ENCODE measurements at places on chromosomes 2 and 18.

GRCh38 chr18:23282437-23282781 lies 147.1 kb downstream of the CABLES1 start:
- no peak for DNase-seq

GRCh38 chr2:7800031-7800430 lies 881.8 kb upstream of the ID2 start:
- DNase-seq = no peak

GRCh38 chr2:189858291-189858690 lies 74.0 kb downstream of the PMS1 start:
- DNase-seq = no peak

DNA sequence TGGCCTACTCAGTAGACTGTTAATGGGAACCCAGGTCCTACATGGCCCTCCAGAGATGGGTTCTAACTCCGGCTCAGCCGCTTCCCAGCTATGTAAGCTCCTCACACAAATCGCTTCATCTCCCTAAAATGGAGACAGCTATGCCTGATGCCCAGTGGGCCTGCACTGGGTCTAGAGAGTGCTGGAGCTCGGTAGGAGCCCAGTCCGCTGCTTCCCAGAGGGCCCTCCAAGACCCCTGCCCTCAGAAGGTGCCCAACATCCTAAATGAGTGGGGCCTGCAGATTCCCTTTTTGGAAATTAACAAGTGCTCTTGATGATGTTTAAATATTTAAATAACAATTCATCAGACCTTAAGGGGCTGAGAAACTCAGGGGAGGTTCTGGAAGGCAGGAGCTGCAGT lies 47.1 kb downstream of the HS1BP3 start:
- no peak for DNase-seq

DNA sequence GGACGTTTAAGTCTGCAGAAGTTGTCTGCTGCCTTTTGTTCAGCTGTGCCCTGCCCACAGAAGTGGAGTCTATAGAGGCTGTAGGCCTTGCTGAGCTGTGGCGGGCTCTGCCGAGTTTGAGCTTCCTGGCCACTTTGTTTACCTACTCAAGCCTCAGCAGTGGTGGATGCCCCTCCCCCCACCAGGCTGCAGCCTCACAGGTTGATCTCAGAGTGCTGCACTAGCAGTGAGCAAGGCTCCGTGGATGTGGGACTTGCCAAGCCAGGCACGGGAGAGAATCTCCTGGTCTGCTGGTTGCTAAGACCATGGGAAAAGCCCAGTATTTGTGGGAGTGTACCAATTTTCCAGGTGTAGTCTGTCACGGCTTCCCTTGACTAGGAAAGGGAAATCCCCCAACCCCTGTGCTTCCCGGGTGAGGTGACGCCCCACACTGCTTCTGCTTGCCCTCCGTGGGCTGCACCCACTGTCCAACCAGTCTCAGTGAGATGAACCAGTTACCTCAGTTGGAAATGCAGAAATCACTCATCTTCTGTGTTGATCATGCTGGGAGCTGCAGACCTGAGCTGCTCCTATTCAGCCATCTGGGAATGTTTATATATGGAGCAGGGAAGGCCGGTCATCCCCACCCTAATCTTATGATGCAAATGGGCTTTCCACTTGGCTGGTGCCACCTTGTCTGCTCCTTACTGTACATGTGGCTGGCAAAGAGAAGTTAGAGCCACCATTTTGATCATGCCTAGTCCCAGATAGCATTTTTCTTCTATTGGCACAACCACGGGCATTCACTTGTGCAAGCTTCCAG lies 156.9 kb upstream of the ITGA6 start:
- no peak for DNase-seq

DNA sequence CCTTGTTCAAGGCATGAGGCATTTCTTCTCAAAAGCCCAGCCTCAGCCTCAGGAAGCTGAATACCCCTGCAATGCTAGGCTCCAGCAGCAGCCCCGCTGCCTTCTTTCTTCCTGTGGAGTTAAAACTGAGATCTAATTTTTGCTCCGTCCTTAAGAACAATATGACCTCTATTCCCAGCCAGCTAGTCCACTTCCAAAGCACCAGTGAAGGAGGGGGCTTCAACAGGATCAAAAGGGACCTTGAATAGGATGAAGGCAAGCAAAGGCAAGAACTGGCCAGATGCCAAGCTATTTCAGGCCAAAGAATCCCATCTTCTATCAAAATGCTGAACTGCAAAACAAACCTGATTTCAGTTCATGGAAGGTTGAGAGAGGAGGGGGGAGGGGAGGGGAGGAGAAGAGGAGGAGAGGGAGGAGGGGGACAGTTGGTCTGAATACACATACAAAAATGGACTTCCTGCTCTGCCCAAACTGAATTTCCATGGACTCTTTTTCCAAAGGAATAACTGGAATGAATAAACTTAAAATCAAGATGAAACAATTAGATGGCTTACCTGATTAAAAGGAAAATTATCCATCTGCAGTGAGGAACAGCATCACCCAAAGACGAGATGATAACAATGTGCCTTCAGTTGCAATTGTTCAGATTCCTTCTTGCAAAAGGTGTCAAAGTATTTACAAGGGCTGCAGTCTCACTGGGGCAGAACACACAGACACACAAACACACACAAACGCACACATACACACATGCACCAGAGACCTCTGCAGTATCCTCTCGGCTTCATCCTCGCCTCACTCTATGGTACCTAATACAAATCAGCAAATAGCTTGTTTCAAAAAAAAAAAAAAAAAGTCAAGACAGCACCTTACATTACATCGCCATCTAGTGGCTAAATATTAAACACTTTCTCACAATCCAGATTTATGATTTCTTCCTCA lies at the start of gene SCN1A:
TSS of gene SCN1A (minus strand) at position 804 of the 939 bp plus-strand sequence. CDS start 54,399 bp downstream, outside the sequence.
- DNase-seq = peak; percentile 65

DNA sequence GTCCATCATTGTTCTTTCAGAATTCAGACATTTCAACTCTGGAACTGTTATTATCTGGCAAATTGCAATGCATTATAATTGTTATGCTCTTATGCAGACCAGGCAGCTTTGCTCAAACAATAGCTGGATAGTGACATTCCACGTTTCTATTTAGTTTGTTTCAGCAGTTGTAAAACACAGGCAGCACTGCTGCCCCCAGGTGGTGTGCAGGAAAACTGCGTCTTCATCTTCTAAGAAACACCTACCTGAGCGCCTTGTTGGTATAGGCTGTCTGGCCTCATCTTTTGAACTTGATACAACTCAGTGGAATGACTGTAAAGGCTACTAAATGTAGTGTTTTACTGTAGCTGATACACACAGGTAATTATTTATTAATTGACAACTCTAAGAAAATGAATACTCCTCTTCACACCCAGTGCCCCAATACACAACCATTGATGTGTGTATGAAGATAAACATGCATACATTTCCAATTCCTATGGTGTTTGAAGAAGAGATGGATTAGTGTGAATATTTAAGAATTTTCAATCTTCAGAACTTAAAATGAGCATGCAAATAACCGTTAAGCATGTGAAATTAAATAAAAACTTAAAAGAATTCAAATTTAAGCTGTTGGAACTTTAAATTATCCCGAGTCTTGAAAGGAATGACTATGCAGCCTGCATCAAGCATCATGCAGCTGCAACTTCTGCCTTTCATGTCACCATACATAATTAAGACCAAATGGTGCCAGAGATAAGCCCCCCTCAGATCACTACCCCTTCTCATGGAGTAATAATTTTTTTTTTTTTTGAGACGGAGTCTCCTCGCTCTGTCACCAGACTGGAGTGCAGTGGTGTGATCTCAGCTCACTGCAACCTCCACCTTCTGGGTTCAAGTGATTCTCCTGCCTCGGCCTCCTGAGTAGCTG lies 85.6 kb downstream of the CD8B2 start:
- peak; percentile 38 for DNase-seq

GRCh38 chr2:122883849-122884248 lies 1128.4 kb downstream of the TSN start:
- no peak for DNase-seq

DNA sequence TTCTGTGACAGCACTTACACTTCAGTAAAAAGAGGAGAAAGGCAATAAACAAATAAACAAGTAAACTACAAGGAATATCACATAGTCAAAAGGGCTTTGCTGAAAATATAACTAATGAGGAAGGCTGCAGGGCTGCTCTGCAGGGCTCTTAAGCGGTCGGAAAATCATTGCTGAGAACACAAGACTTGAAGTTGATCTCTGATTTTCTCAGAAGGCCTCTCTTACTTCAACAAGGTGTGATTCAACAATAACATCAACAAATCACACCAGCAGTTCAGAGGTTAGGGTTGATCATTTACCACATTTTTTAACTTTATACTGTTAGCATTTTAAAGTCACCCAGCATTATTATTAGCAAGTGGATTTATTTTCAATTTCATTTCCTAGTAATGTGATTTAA lies 215.6 kb downstream of the ARHGAP15 start:
- no peak for DNase-seq

GRCh38 chr2:26018184-26019055 lies 15.5 kb upstream of the RAB10 start:
- no peak for DNase-seq

- DNase-seq = no peak
Measured at GRCh38 chr2:221451862-221452788, 120.0 kb downstream of the EPHA4 start.

GRCh38 chr18:49359732-49360444 lies 100.6 kb downstream of the DYM start:
- no peak for DNase-seq

GRCh38 chr2:166900700-166901099 lies 12.4 kb downstream of the XIRP2 start:
- DNase-seq = peak; percentile 11

- peak; percentile 37 for DNase-seq
Measured at GRCh38 chr2:71933467-71934319, 214.0 kb downstream of the CYP26B1 start.

DNA sequence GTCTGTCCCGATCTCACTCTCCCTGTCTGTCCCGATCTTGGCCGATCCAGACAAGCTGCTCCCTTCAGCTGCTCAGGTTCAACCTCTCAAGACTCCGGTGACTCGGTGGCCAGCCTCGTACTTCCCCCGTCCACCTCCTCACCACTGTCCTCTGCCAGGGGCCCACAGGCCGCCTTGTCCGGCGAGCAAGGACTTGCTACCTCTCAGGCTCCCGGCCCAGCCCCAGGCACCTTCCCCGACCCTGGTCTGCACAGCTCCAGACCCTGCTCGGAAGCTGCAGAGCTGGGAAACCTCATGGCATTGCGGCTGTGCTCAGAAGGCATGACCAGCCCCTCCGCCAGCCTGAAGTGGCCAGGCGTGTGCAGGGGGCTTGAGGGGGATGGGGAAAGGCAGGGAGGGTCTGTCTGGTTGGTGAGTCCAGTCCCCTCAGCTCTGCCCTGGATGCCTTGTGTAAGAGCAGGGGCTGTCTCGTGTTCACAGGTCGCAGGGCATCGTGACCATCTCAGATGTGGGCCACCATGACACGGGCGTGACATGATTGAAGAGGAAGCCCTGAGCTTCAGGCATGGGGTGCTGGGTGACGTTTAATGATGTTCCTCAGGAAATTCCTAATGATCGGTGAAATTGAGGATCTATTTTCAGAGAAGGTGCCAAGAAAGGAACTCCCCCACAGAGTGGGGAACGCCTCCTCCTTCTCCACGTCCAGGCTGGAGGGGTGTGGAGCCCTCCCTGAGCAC lies 121.2 kb upstream of the CTDP1 start:
- DNase-seq = no peak

- DNase-seq = no peak
Measured at GRCh38 chr2:65425276-65425675, 7.1 kb downstream of the SPRED2 start.

GRCh38 chr2:8691859-8692437 lies 10.1 kb downstream of the ID2 start:
- no peak for DNase-seq

Measured in SK-N-DZ (cell line).